ENCODE measurements at places on chromosomes 13 and 19. TPM values are rescaled to one million over a fixed set of nuclear protein-coding genes. Genes with fewer than 3 reads are reported as not detected.

Gene SLC7A9
- total RNA-seq: 1.6 TPM

DNA sequence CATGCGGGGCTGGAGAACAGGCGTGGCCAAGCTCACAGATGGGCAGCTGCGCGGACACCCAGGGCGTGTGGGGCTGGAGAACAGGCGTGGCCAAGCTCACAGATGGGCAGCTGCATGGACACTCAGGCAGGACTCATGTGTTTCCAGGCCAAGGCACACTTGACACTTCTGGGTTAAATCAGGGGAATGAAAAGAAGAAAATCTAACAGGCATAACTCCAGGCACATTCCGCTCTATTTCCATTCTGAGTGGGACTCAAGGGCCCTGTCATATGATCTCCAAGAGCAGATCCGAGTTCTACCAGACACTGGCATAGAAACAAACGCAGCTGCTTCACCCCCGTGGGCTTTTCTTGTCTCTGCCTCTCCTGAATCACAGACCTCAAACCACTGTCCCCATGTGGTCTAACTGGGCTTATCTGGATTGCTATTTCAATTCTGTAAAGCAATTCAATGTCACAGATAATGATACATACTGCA is 17.4 kb upstream of the C13orf46 start:
- peak; percentile 49 for DNase-seq

GRCh38 chr13:44146138-44146537 is 227.5 kb upstream of the SERP2 start:
- no peak for DNase-seq

GRCh38 chr13:32504263-32504662 is 34.3 kb downstream of the N4BP2L2 start:
- DNase-seq: no peak

Gene LGALS16
- not detected for total RNA-seq

Gene CYP4F12
- total RNA-seq: 0.41 TPM

DNA sequence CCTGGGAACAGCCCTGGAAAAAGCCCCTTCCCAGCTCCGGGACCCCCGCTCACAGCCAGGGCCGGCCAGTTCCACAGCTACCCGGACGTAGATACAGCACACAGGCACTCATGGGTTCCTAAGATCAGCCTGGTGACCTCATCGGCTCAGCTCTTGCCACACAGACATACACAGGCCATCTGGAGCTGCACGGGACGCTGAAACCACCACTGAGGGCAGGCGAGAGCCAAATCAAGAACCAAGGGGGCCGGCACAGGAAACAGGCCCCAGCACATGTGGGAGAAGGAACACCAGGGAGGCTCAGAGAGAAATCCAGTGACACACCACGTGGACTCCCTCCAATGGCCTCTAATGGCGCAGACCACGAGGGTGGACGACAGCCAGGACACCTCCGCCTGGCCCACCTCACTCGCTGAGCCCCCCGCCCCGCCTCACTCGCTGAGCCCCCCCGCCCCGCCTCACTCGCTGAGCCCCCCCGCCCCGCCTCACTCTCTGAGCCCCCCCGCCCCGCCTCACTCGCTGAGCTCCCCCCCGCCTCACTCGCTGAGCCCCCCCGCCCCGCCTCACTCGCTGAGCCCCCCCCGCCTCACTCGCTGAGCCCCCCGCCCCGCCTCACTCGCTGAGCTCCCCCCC is 69.7 kb upstream of the C13orf46 start:
- DNase-seq: no peak

GRCh38 chr19:5117421-5117820 is 148.5 kb downstream of the KDM4B start:
- DNase-seq: no peak

Gene DCT
- 0.41 TPM for total RNA-seq

GRCh38 chr13:110463871-110464510 is 97.5 kb downstream of the RAB20 start:
- no peak for DNase-seq

Gene AXL
- total RNA-seq: 4.9 TPM

Gene VWA8
- total RNA-seq: 49.3 TPM
